H1 (cell line): ENCODE measurements at places on chromosomes 7 and 10. TPM values are rescaled to one million over a fixed set of nuclear protein-coding genes. Genes with fewer than 3 reads are reported as not detected.
A peak's percentile ranks its signal among the peaks of the same experiment; 100 is the strongest.

- no peak overlapping the region for H3K27ac ChIP-seq
- no peaks in the 10 kb centered on the region for H3K36me3 ChIP-seq
- no peak for DNase-seq
- H3K27me3 ChIP-seq, result no peaks in the 10 kb centered on the region
- peaks cover 2% of the 10 kb centered on the region for H3K4me1 ChIP-seq
Measured at GRCh38 chr7:114988755-114989375, 67.0 kb downstream of the MDFIC start.

MYL10 gene
- total RNA-seq, result 0.44 TPM in 1 of 2 replicates, not detected in the other

OLAH gene
- not detected in 2 replicates for total RNA-seq

DNA sequence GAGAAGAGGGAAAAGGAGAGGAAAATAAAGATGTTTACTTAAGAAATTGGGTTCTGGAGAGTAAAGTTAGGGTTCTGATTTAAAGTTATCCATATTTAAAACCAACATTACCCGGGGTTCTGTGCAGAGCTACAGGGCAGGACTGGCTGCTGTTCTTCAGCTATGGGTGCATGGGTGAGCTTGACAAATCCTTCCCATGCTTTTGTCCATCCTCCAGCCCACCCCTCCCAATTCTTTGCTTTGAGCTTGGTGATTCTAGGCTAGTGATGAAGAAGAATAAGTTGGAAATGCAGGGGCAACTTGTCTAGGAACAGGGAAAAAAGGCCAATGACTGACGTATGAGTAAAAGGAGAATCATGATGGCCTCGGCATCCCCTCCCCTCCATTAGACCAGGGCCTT is 636.0 kb downstream of the LRMDA start:
- no peak overlapping the region for H3K27ac ChIP-seq
- no peak for DNase-seq
- no peaks in the 10 kb centered on the region for H3K4me1 ChIP-seq
- no peaks in the 10 kb centered on the region for H3K36me3 ChIP-seq
- no peaks in the 10 kb centered on the region for H3K27me3 ChIP-seq

- no peak overlapping the region for H3K27ac ChIP-seq
- no peaks in the 10 kb centered on the region for H3K27me3 ChIP-seq
- DNase-seq, result no peak
- no peaks in the 10 kb centered on the region for H3K4me1 ChIP-seq
Measured at GRCh38 chr7:158261362-158262235, 326.0 kb downstream of the PTPRN2 start.

DNA sequence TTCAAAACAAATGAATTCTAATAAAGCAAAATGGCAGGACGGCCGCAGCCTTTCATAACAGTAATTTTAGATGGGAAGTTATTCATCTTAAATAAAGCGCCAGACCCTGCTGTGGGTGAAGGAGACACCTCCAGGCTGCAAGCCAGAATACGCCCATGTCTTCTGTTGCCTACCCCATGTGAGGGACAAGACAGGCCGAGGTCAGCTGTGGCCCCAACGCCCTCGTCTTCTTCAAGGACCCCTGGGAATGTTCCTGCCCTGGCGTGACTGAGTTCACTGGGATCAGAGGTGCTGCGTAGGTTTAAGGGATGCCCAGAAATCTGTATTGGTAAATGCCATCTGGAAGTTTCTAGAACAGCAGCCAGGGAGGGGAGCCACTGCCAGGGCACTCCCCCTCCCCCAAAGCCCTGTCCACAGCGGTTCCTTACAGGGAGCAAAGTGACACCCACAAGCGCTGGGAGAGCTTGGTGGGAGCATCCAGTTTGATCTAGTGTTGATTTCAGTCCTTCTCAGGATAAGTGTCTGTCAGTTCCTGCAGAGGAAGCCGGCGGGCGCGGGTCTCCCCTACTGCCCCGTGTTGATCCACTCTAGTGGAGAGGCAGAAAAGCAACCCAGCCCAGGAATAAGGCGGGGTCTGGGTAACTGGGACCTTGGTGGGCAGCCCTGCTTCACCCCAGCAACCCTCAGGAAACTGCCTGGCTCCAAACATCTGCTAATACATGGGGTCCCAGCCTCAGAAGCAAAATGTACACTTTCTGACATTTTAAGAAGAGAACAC is 20.6 kb downstream of the PAPOLB start:
- H3K27ac ChIP-seq, result no peak overlapping the region
- no peaks in the 10 kb centered on the region for H3K36me3 ChIP-seq
- H3K4me3 ChIP-seq, result no peak overlapping the region
- DNase-seq, result no peak
- H3K27me3 ChIP-seq, result no peaks in the 10 kb centered on the region
- H3K4me1 ChIP-seq, result no peaks in the 10 kb centered on the region; the same call in 1 of the 2 replicates

DNA sequence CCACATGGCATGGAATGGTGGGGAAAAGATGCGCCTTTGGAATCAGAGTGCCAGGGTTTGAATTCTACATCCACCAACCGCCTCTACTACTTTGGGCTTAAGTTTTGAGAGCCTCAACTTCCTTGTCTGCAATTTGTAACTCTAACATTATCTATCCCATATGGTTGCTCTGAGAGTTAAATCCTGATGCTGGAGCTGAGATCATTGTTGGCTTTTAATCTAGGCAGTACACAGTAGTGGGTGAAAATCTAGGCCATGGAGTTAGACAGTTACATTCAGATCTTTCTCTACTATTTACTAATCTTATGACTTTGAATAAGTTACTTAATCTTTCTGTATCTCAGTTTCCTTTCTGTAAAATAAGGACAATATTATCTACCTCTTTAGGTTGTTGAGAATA is 149.7 kb upstream of the AOAH start:
- H3K4me1 ChIP-seq, result peaks cover 13% of the 10 kb centered on the region
- no peaks in the 10 kb centered on the region for H3K27me3 ChIP-seq
- no peaks in the 10 kb centered on the region for H3K36me3 ChIP-seq
- no peak for DNase-seq
- H3K4me3 ChIP-seq, result no peak overlapping the region
- H3K27ac ChIP-seq, result no peak overlapping the region

OPALIN gene
- not detected in 2 replicates for total RNA-seq

GRCh38 chr10:79285315-79286197 is 61.7 kb upstream of the PPIF start:
- H3K27ac ChIP-seq, result no peak overlapping the region; the same call in 1 of the 2 replicates
- H3K4me1 ChIP-seq, result no peaks in the 10 kb centered on the region
- no peak overlapping the region for H3K4me3 ChIP-seq
- no peaks in the 10 kb centered on the region for H3K36me3 ChIP-seq

GRCh38 chr7:107961405-107961804 is 41.6 kb downstream of the LAMB1 start:
- H3K36me3 ChIP-seq, result peaks cover 57% of the 10 kb centered on the region
- no peak overlapping the region for H3K27ac ChIP-seq
- no peak for DNase-seq
- H3K4me1 ChIP-seq, result peaks cover 4% of the 10 kb centered on the region; the same call in 1 of the 2 replicates
- H3K4me3 ChIP-seq, result no peak overlapping the region

GRCh38 chr7:36514289-36515243 is 124.9 kb downstream of the ANLN start:
- DNase-seq, result no peak
- no peaks in the 10 kb centered on the region for H3K36me3 ChIP-seq
- no peak overlapping the region for H3K4me3 ChIP-seq

CAMK2G gene
- total RNA-seq, result 29.9 and 31.7 TPM in 2 replicates

- H3K4me3 ChIP-seq, result no peak overlapping the region
Measured at GRCh38 chr7:84159435-84159834, 35.2 kb downstream of the SEMA3A start.

NPSR1 gene
- total RNA-seq, result not detected in 2 replicates

DNA sequence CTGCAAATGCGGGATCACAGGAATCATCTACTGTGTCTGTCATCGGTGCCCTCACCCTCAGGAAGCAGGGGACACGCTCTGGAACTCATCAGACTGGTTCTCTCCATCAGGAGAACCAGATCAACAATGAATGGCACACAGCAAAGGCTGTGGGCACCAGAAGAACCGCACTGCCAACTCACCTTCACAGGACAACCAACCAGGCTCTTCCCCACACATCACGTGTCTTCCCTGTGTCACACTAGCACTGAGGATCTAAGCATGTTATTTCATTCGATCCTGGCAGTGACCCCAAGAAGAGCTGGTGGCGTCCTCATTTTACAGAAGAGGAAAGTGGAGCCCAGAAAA is 106.1 kb downstream of the TNS3 start:
- peaks cover 11% of the 10 kb centered on the region for H3K4me1 ChIP-seq
- no peaks in the 10 kb centered on the region for H3K27me3 ChIP-seq
- no peaks in the 10 kb centered on the region for H3K36me3 ChIP-seq
- no peak overlapping the region for H3K4me3 ChIP-seq
- DNase-seq, result no peak
- no peak overlapping the region for H3K27ac ChIP-seq

SRRM3 gene
- total RNA-seq, result 16.0 and 17.4 TPM in 2 replicates

EN2 gene
- not detected in 2 replicates for total RNA-seq

DNA sequence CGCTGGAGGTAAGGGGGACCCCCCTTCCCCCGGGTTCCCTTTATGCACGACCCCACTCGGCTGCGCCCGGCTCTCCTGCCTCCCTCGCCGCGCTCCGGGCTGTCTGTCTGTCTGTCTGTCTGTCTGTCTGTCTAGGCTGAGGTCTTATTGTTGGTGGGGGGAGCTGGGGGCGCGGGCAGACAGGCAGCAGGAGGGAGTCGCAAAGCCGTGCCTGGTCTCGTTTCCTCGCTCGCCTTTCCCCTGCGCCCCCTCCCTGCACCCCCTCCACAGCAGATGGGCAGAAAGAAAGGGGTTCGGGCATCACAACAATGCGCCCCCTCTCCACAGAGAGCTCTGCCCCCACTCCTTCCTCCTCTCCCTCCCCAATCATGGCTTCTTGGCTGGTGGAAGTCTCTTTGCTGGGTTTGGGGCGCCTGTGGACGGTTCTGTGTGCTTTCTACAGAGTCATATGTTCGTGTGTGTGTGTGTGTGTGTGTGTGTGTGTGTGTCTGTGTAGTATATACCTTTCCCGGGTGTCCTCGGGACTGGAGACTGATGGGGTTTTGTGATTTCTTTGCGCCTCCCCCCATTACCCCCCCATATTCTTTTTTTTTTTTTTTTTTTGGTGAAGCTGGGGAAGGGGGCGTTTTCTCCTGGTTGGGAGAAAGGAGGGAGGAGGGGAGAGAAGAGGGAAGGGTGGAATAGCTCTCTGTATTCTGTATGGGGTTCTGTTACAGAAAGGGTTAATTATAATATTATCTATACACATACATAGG is 1.9 kb downstream of the AUTS2 start:
- DNase-seq, result no peak
- no peaks in the 10 kb centered on the region for H3K36me3 ChIP-seq
- H3K27ac ChIP-seq, result no peak overlapping the region
- peaks cover 61% of the 10 kb centered on the region for H3K27me3 ChIP-seq
- H3K4me3 ChIP-seq, result peak overlapping the region; percentile 75

GRCh38 chr7:152341039-152341913 is 94.5 kb downstream of the KMT2C start:
- no peak overlapping the region for H3K4me3 ChIP-seq
- DNase-seq, result no peak
- H3K36me3 ChIP-seq, result no peaks in the 10 kb centered on the region
- H3K27ac ChIP-seq, result no peak overlapping the region

- DNase-seq, result no peak
- H3K36me3 ChIP-seq, result no peaks in the 10 kb centered on the region; the same call in 1 of the 2 replicates
- no peak overlapping the region for H3K4me3 ChIP-seq
- H3K4me1 ChIP-seq, result peaks cover 13% of the 10 kb centered on the region
Measured at GRCh38 chr7:139092090-139092796, 17.3 kb downstream of the ZC3HAV1 start.

SPDYE9 gene
- not detected in 2 replicates for total RNA-seq

NUP205 gene
- total RNA-seq, result 199 and 216 TPM in 2 replicates

- no peak for DNase-seq
- H3K36me3 ChIP-seq, result no peaks in the 10 kb centered on the region
- no peaks in the 10 kb centered on the region for H3K27me3 ChIP-seq
- H3K4me1 ChIP-seq, result no peaks in the 10 kb centered on the region
Measured at GRCh38 chr10:105017691-105018090, 376.6 kb downstream of the SORCS3 start.

DNA sequence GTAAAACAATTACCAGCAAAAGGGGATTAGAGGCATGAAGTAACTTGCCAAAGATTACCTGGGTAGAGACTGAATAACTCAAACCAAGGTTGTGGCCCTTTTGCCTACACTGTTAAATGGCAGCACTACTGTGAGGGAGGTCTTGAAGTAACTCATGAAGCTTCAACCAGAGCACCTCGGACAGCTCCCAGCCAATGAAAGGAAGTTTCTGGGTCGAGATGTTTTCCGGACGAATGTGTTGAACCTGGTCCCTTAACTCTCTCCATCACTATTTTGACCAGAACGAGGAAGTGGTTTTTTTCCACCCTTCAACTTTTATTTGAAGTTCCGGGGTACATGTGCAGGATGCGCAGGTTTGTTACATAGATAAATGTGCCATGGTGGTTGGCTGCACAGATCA is 133.6 kb upstream of the PRKCQ start:
- no peak for DNase-seq
- H3K27me3 ChIP-seq, result no peaks in the 10 kb centered on the region
- H3K27ac ChIP-seq, result no peak overlapping the region
- no peaks in the 10 kb centered on the region for H3K4me1 ChIP-seq

PAX2 gene
- total RNA-seq, result not detected in 2 replicates

GRCh38 chr10:96446966-96447596 is 66.6 kb downstream of the TLL2 start:
- H3K4me1 ChIP-seq, result peaks cover 22% of the 10 kb centered on the region
- no peak overlapping the region for H3K4me3 ChIP-seq
- 0 out of 2 replicates have a peak overlapping the region, but pooled peaks have one; percentile 15 for H3K27ac ChIP-seq
- no peak for DNase-seq
- H3K27me3 ChIP-seq, result no peaks in the 10 kb centered on the region

- no peaks in the 10 kb centered on the region for H3K36me3 ChIP-seq
- no peak for DNase-seq
- H3K27me3 ChIP-seq, result no peaks in the 10 kb centered on the region
- no peak overlapping the region for H3K27ac ChIP-seq
Measured at GRCh38 chr7:28222636-28223035, 42.0 kb upstream of the JAZF1 start.

GRCh38 chr10:61986382-61986781 is 84.9 kb downstream of the ARID5B start:
- DNase-seq, result peak; percentile 19
- 0 out of 2 replicates have a peak overlapping the region, but pooled peaks have one; percentile 5 for H3K27ac ChIP-seq
- no peaks in the 10 kb centered on the region for H3K36me3 ChIP-seq
- peaks cover 6% of the 10 kb centered on the region for H3K4me1 ChIP-seq
- H3K27me3 ChIP-seq, result no peaks in the 10 kb centered on the region
- no peak overlapping the region for H3K4me3 ChIP-seq

- H3K27me3 ChIP-seq, result no peaks in the 10 kb centered on the region
Measured at GRCh38 chr10:60818134-60818770, 40.0 kb downstream of the CDK1 start.
